ENCODE measurements at places on chromosomes 6 and 20.

DNA sequence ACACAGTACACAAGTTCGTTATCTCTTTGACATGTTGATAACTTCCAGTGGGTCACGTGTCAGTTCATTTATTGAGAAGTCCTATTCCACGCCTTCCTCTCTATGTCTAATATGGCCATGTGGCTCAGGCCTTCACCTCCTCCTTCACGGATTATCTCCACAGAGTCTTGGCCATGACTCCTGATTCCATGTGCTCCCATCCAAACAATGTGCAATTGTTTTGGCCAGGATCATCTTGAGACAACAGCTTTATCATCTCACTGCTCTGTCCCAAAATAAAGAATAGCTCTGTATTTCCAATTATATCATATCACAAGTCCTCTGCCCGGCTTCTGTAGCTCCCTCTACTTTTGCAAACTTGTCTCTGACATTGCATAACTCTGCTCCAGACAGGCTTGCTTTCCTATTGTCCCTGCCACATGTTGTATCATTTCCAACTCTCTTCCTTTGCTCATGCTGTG, 11.1 kb upstream of the TXNDC5 start:
- no peak for DNase-seq

GRCh38 chr6:38797391-38797790, 82.3 kb downstream of the DNAH8 start:
- no peak for DNase-seq

- no peak for DNase-seq
Observed at GRCh38 chr20:35907017-35907701, 47.1 kb downstream of the SCAND1 start.

- no peak for DNase-seq
Observed at GRCh38 chr6:4506223-4506622, 270.0 kb upstream of the CDYL start.
